ENCODE measurements at places on chromosomes 11 and 22. TPM values are rescaled to one million over a fixed set of nuclear protein-coding genes. Genes with fewer than 3 reads are reported as not detected.

FAM76B gene
- 13.3 TPM for total RNA-seq

GRCh38 chr11:112526699-112527416, 266.2 kb upstream of the PLET1 start:
- DNase-seq: no peak

DNA sequence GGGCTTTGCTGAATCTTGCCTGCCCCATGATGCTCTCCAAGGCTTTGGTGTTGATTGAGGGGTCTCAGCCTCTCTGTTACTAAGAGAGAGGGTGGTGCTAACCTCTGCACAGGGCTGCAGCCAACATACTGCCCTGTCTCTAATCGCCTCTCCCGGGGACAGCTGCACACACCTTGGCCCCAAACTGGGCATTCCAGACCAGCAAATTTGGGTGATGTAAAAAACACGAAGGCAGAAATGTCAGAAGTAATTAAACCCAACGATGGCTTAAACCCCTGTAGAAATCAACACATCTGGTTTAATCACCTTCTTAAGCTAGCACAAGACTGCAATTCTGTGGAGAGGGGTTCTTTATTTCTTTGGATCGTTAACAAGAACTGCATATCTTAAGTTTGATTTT, 116.5 kb downstream of the FEZ1 start:
- no peak for DNase-seq

GRCh38 chr22:40606306-40606705, 30.2 kb downstream of the MRTFA start:
- DNase-seq: no peak

GRCh38 chr11:134607963-134608750, 196.1 kb upstream of the B3GAT1 start:
- DNase-seq: no peak

- no peak for DNase-seq
These were observed 8.4 kb downstream of the MRGPRF start for GRCh38 chr11:69004411-69005182.

DNA sequence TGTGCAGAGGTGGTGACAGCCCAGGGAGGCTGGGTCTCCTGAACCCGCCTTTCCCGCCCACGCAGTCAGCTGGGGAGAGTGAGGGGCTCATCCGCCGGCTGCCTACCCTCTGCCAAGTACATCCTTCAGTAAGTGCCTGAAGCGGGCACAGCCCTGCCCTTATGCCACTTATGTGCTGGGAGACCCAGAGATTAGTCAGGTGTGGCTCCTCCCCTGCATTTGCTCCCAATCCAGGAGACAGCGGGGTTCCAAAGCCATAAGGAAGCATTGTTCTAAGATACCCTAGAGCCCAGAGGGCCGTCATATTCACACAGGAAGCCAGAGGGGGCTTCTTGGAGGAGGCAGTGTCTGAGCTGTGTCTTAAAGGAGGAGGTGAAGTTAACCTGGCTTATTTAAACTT, 5.8 kb upstream of the PPP6R3 start:
- DNase-seq: no peak

NAALAD2 gene
- not detected for total RNA-seq

MGAT3 gene
- not detected for total RNA-seq

DNA sequence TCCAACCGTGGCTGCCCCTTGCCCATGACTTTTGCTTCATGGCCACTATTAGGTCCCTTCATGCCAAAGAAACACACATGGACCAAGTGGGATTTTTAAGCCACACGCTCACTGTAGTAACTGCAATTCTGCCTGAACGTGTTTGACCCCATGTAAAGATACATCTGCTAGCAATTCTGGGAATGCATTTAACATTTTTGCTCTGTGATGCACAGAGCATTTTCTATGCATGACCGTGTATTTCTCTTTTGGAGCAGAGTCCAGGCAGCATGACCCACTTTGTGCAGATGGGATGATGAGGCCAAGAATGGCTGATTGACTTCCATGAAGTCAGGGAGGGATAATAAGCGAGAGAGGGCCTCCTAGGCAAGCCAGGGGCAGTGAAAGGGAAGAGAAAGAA, 108.5 kb downstream of the TP53I11 start:
- DNase-seq: no peak

TMPRSS5 gene
- total RNA-seq: 1.4 TPM

DNA sequence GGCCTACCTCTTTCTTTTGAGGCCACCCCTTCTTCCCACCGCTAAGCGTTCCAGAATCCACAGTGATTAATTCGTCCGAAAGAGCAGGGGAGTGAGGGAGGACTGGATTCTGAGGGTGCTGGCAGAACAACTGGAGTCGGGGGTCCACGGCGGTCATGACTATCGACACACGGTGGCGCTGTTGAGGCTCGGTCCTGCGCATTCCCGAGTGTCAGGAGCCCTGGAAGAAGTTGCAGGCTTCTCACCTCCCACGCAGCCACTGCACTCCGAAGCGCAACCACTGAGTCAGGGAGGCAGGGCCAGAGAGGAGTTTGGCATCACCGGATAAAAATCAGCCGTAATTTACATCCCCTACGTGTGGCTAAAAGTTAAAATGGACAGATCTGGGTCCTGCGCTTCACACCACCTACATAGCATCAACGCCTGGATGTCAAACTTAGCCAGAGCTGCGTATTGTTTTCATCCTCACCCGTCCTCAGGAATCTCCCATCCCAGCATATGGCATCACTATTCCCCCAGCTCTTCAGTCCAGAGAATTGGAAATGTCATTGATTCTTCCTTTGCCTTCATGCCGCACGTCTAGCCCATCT, 10.7 kb upstream of the CTSF start:
- peak; percentile 74 for DNase-seq

GRCh38 chr11:115276191-115276590, 228.0 kb downstream of the CADM1 start:
- DNase-seq: no peak

- DNase-seq: no peak
These were observed 5.0 kb upstream of the RNF169 start for GRCh38 chr11:74743640-74744039.

DNA sequence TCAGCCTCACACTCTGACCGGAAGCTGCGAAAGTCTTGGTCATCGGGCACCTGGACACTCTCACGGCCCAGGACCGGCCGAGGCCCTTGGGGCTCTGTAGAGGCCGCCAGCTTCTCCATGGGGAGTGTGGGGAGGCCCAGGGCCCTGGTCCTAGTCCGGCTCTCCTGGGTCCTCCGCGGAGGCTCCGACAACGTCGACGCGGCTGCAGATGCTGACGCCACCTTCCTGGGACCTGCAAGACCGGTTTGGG, 12.9 kb downstream of the STARD10 start:
- DNase-seq: peak; percentile 62

DNA sequence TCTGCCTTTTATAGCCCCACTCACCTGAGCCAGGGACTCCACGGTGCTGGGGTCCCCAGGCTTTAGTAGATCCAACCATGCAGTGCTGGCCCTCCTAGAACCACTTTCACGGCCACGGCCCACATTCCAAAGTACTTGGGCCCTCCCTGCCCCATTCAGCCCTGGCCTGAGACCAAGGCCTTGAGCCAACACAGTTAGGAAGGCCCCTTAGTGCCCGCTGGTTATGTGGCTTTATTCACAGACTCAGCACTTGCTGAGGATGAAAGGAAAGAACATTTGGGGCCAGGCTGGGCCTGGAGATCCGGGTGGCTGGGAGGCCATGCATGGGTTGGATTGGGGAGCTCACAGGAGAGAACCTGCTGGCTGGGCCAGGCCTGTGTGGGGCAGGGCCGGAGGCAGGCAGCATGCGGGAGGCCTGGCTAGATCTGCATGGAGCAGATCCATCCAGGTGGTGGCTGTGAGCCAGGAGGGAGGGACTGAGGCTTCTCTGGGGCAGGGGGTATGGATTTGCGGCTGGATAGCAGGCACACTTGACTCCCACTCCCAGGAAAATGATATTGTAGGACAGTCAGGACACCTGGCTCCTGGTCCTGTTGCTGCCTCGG, 12.6 kb downstream of the CHRM1 start:
- DNase-seq: no peak

DNA sequence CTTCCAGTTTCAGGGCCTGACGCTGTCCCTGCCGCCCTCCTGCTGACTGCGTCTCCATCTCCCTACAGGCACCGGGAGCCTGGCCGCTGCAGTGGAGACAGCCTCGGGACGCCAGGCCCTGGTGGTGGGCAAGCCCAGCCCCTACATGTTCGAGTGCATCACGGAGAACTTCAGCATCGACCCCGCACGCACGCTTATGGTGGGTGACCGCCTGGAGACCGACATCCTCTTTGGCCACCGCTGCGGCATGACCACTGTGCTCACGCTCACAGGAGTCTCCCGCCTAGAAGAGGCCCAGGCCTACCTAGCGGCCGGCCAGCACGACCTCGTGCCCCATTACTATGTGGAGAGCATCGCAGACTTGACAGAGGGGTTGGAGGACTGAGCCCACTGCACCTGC, 7.0 kb downstream of the PDXP start:
- DNase-seq: no peak

DNA sequence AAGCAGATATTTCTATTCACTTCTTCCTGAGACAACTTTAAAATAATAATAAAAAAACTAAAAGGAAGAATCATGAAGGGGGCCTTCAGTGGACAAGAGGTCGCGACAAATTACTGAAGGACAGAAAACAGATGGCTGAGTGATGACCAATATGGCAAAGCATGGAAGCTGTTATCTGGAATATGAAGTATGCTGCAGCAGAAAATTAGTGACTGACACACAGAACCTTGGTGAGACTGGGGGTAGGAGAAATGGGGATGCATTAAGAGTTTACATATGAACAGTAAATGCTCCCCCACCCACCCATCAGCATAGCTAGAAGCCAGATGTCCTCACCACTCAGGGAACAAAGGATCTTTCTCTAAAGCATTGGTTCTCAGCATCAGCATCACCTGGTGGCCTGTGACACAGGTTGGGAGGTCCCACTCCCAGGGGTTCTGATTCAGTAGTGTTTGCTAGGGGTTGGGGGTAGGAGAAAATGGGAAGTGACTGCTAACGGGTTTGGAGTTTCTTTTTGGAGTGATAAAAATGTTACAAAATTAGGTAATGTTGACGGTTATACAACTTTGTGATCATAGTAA, 59.7 kb downstream of the NARS2 start:
- no peak for DNase-seq

- no peak for DNase-seq
These were observed 5.1 kb downstream of the CASTOR1 start for GRCh38 chr22:30284172-30284571.

GRCh38 chr11:122978299-122978620, 3.4 kb downstream of the BSX start:
- DNase-seq: no peak

DNA sequence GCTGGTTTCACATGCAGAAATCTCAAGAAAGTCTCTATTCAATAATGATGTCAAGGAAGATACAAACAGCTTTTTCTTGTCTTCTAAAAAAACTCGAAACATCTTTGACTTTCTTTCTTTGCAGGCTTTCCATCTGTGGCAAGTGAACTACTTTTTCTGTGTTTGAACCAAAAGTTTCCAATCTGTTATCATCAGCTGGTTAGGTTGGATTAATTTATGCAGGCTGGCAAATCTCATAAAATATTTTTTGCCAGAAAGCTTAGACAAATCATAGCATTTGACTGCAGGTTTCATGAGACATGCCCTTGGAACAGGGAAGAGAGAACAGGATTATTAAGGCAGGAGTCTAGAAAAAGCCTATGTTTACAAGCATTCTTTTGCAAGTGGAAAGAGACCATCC, 86.1 kb upstream of the ARHGAP42 start:
- no peak for DNase-seq

GUCY1A2 gene
- not detected for total RNA-seq

B3GAT1 gene
- not detected for total RNA-seq

CCDC15 gene
- total RNA-seq: 11.4 TPM

DNA sequence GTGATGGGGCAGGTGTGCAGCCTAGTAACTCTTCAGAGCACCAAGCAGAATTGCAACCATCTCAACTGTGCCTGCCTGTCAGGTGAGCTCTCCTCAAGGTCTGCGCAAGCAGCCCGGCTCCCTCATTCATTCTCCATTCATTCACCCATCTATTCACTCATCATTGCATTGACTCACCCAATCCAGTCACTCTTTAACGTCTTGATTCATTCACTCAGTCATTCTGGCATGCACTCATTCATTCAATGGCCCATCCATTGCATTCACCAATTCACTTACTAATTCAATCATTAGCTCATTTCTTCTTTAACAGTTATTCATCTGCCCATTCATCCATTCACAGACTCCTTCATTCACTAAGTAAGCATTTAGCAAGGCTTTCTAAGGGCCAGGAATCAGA, 111.8 kb downstream of the PDE2A start:
- DNase-seq: no peak

DNA sequence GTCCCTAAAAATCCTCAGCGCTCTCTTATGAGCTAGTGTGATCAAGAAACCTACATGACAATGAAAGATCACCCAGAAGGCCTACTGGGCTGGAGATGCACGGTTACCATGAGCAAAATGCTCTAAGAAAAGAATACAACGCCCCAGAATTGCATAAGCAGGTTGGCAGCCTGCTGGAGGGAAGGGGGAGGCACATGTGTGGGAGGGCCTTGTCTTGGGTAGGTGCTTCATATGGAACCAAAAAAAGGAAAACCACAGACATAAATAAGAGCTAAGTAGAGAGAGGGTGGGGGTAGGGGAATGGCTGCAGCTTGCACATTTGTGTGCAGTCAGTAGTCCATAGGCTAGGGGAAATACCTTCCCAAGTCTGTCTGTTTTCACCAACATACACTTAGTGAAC, 2.8 kb downstream of the SIAE start:
- peak; percentile 28 for DNase-seq

MAJIN gene
- not detected for total RNA-seq

- no peak for DNase-seq
These were observed 12.2 kb upstream of the CARS1 start for GRCh38 chr11:3069425-3069824.

All from PC-3 (cell line).